ENCODE measurements at places on chromosomes 12 and 14.

- no peak for DNase-seq
These were observed 4.3 kb downstream of the DLST start for GRCh38 chr14:74886001-74886400.

- peak; percentile 84 for DNase-seq
These were observed 4.8 kb upstream of the AQP5 start for GRCh38 chr12:49956663-49957569.

GRCh38 chr12:53806721-53807120 lies 54.9 kb upstream of the CISTR start:
- no peak for DNase-seq

- DNase-seq, result peak; percentile 90
These were observed 50.5 kb downstream of the PLEKHA5 start for GRCh38 chr12:19179986-19180385.

DNA sequence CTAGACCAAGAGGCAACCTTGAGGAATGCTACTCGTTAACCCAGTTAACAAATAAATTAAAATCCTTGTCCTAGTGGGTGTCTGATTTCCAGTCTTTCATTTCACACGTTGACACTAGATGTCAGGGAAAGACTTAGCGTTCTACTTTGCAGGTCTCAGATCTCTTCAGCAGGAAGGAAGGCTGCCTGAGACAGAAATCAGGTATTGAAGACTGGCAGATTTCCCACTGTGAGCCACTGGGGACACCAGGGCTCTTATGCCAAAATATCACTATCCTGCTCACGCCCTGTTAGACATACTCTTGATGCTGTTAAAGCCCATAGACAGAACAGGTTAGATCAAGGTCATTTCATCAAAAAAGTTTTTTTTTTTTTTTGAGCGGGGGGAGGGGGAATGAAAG lies 33.0 kb downstream of the EMP1 start:
- peak; percentile 30 for DNase-seq

DNA sequence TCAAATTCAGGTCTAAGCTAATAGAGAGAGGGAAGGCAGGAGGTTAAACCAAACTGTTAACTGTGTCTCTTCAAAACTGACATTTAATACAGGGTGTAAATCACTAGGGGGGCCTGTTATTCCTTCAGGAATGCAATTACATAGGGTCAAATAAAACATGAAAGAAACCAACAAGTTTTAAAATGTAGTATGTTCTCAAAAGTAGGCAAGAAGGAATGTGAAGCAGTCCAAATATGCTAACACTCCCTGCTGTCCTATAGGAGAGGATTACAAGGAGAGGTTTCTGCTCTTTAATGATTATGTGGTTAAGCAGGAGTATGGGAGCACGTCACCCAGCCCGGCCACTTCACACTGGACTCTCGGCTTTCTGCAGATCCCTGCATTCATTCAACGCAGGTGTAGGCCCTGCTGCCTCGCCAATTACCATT lies 42.5 kb upstream of the BMP4 start:
- DNase-seq, result no peak

GRCh38 chr12:49973361-49973830 lies 649 bp downstream of the AQP6 start:
- DNase-seq, result no peak

- DNase-seq, result no peak
These were observed 594.4 kb downstream of the FLRT2 start for GRCh38 chr14:86124328-86124727.

GRCh38 chr12:69929531-69929930 lies 104.5 kb downstream of the MYRFL start:
- DNase-seq, result no peak

GRCh38 chr14:76599559-76600287 lies 161.5 kb upstream of the VASH1 start:
- DNase-seq, result peak; percentile 12

DNA sequence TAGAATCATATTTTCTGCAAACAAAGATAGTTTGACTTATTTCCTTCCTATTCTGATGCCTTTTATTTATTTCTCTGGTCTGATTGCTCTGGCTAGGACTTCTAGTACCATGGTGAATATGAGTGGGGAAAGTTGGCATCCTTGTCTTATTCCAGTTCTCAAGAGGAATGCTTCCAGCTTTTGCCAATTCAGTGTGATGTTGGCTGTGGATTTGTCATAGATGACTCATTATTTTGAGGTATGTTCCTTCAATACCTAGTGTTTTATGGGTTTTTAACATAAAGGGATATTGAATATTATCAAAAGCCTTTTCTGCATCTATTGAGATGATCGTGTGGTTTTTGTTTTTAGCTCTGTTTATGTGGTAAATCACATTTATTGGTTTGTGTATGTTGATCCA lies 139.4 kb upstream of the CNTN1 start:
- DNase-seq, result no peak

GRCh38 chr14:89614009-89614691 lies 197.1 kb upstream of the FOXN3 start:
- no peak for DNase-seq

GRCh38 chr12:24991209-24992049 lies 42.5 kb upstream of the BCAT1 start:
- peak; percentile 85 for DNase-seq

GRCh38 chr12:70557583-70558191 lies 79.5 kb downstream of the PTPRB start:
- no peak for DNase-seq

GRCh38 chr12:51972849-51973273 lies 21.4 kb downstream of the ACVR1B start:
- DNase-seq, result no peak
